Neuronal stem cell (in vitro differentiated cells): ENCODE measurements at places on chromosomes 5 and 9.
A peak's percentile ranks its signal among the peaks of the same experiment; 100 is the strongest.

GRCh38 chr5:17305964-17306725, 88.7 kb downstream of the BASP1 start:
- DNase-seq = no peak

DNA sequence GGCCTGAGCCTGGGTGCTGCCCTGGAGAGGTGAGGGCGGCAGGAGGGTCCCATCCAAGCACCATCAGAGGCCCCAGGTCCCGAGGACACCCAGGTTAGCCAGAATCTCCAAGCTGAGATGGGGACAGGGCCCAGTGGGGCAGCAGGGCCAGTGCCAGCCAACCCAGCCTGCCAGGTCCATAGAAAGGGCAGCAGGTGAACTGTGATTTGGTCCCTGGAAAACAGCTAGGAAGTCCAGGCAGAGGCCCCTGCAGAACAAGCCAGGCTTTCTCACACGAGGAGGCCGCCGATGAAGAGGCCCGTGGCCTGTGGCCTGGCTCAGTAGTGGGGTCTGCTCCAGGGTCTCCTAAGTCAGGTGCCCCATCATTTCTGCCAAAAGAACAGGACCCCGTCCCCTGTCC, 2.0 kb downstream of the AGPAT2 start:
- no peak for DNase-seq

- DNase-seq = no peak
Measured at GRCh38 chr5:147286296-147286695, 51.5 kb downstream of the STK32A start.

- DNase-seq = no peak
Measured at GRCh38 chr5:57225553-57225952, 51.7 kb downstream of the GPBP1 start.

- DNase-seq = peak; percentile 51
Measured at GRCh38 chr9:4315582-4316215, 15.8 kb upstream of the GLIS3 start.

- no peak for DNase-seq
Measured at GRCh38 chr9:132755096-132755495, 84.8 kb downstream of the GTF3C4 start.

GRCh38 chr9:20865347-20865746, 166.1 kb downstream of the HACD4 start:
- no peak for DNase-seq

DNA sequence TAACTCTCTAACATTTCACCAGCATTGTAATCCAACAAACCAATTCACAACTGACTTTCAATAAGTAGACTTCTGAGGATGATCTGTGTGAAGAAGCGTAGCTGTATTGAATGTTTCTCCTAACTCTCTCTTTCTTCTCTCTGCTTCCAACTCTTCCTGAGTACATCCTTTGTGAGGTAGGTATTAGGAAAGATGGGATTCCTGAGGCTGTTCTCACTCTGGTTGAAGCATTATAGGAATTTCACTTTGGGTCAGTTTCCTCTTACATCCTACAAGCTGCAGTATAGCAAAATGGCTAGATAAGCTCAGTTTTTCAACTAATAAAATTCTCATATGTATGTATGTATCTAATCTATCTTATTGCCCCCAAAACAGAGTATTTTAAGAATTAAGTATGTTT, 702.8 kb downstream of the CETN3 start:
- no peak for DNase-seq
